Thoracic aorta (tissue), 2 donors: ENCODE measurements at places on chromosomes 6 and 20. TPM values are rescaled to one million over a fixed set of nuclear protein-coding genes. Genes with fewer than 3 reads are reported as not detected.
A peak's percentile ranks its signal among the peaks of the same experiment; 100 is the strongest.

HCRTR2 gene
- total RNA-seq: not detected

UNC93A gene
- total RNA-seq: not detected

PRKN gene
- 10.4 TPM for total RNA-seq

GATA5 gene
- total RNA-seq: 0.27 TPM

BMP5 gene
- total RNA-seq: not detected

RNF182 gene
- total RNA-seq: not detected

OR2H2 gene
- total RNA-seq: not detected

TUBB2B gene
- total RNA-seq: 1.8 TPM

ZNF341 gene
- 2.3 TPM for total RNA-seq

WFDC5 gene
- not detected for total RNA-seq

ANGPT4 gene
- 1.6 TPM for total RNA-seq

RRAGD gene
- total RNA-seq: 25.8 TPM

C20orf141 gene
- not detected for total RNA-seq

DNA sequence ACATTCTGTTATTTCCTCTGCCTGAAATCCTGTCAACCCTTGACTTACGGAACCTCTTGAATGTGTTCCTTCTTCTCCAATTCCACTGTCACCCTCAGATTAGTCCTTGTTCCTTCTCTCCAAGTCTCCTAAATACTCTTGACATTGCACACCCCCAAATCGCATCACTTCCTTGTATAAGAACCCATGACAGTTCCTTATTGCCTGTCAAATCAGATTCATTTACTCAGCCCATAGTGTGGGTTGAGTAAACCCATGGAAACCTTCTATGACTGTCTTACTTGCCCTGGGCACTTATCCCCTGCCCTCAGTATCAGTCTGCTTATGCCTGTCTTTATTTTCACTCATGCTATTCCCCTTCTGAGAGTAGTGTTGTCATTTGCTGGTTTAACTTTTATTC, 40.5 kb downstream of the ARMC2 start:
- no peaks in the 10 kb centered on the region for H3K27me3 ChIP-seq
- H3K36me3 ChIP-seq: no peaks in the 10 kb centered on the region
- H3K4me3 ChIP-seq: no peak overlapping the region
- H3K4me1 ChIP-seq: no peaks in the 10 kb centered on the region
- H3K27ac ChIP-seq: no peak overlapping the region

DNA sequence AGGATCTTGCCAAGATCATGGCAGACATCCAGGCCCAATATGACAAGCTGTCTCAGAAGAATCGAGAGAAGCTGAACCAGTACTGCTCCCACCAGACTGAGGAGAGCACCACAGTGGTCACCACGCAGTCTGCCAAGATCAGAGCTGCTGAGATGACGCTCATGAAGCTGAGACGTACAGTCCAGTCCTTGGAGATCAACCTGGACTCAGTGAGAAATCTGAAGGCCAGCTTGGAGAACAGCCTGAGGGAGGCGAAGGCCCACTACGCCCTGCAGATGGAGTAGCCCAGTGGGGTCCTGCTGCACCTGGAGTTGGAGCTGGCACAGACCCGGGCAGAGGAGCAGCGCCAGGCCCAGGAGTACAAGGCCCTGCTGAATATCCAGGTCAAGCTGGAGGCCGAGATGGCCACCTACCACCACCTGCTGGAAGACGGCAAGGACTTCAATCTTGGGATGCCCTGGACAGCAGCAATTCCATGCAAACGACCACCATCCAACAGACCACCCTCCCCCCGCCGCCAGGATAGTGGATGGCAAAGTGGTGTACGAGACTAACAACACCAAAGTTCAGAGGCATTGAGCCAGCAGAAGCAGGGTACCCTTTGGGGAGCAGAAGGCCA, 44.7 kb upstream of the GRM4 start:
- H3K36me3 ChIP-seq: no peaks in the 10 kb centered on the region
- no peak overlapping the region for H3K27ac ChIP-seq
- H3K27me3 ChIP-seq: no peaks in the 10 kb centered on the region

- no peaks in the 10 kb centered on the region for H3K36me3 ChIP-seq
- H3K27me3 ChIP-seq: no peaks in the 10 kb centered on the region
- no peak overlapping the region for H3K4me3 ChIP-seq
- H3K27ac ChIP-seq: no peak overlapping the region
- no peaks in the 10 kb centered on the region for H3K4me1 ChIP-seq
Observed at GRCh38 chr6:119727504-119728219, 378.1 kb upstream of the MAN1A1 start.

DNA sequence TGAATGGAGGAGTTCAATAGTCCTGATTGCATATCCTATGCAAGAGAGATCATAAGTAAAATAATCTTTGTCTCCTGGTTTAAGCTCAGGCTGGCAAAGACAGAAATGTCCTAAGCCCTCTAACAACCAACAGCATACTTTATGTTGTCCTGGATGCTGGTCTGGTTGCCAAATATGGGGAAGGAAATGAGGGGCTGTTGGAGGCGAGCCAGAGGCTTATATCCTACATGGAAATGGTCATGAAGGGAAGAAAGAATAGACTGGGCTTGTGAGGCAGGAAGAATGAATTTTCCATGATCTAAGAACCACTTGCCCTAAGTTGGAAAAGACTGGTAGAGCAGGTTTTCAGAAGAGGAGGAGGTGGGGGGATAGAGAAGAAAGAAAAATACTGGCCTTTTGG, 237.1 kb downstream of the SMOC2 start:
- H3K27ac ChIP-seq: no peak overlapping the region
- H3K36me3 ChIP-seq: no peaks in the 10 kb centered on the region
- H3K4me1 ChIP-seq: no peaks in the 10 kb centered on the region
- no peak overlapping the region for H3K4me3 ChIP-seq
- DNase-seq: no peak

DNA sequence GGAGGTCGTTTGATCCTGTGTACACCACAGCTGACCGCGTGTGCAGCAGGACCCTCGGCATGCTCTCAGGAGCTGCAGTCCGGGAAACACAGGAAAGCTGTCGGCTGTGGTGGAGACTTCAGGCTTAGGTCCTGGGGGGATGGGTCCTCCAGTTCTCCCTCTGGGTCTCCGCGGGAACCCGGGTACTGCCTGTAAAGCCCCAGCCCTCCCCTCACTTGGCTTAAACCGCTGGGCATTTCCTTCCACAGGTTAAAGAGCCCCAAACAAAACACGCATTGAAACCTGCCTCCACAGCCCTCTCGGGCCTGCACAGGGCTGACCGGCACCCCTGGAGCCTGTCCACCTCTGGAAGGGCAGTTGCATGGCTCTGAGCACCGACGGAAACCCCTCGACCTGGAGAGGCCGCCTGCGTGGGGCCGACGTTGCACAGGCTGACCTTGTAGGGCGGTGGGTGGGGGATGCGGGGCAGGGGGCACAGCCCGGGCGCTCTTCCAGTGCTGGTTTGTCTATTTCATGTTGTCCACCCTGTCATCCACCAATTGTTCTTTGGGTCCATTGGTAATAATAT, 59.1 kb downstream of the DACT2 start:
- H3K4me3 ChIP-seq: no peak overlapping the region
- DNase-seq: no peak
- H3K27ac ChIP-seq: no peak overlapping the region
- H3K4me1 ChIP-seq: no peaks in the 10 kb centered on the region

GRCh38 chr6:19322691-19323485, 514.3 kb upstream of the ID4 start:
- no peak for DNase-seq
- H3K27ac ChIP-seq: no peak overlapping the region

GRCh38 chr20:53595018-53595378, 1.4 kb upstream of the ZNF217 start:
- no peaks in the 10 kb centered on the region for H3K27me3 ChIP-seq
- no peak for DNase-seq
- H3K4me3 ChIP-seq: peak overlapping the region; percentile 99

- no peak for DNase-seq
- no peaks in the 10 kb centered on the region for H3K27me3 ChIP-seq
- H3K4me1 ChIP-seq: peaks cover 23% of the 10 kb centered on the region
- H3K36me3 ChIP-seq: no peaks in the 10 kb centered on the region
- no peak overlapping the region for H3K4me3 ChIP-seq
Observed at GRCh38 chr6:139764498-139764986, 390.1 kb upstream of the CITED2 start.

GRCh38 chr6:31498748-31499147, 803 bp downstream of the MICB start:
- H3K4me1 ChIP-seq: peaks cover 24% of the 10 kb centered on the region
- H3K4me3 ChIP-seq: peak overlapping the region; percentile 81
- H3K27ac ChIP-seq: no peak overlapping the region

DNA sequence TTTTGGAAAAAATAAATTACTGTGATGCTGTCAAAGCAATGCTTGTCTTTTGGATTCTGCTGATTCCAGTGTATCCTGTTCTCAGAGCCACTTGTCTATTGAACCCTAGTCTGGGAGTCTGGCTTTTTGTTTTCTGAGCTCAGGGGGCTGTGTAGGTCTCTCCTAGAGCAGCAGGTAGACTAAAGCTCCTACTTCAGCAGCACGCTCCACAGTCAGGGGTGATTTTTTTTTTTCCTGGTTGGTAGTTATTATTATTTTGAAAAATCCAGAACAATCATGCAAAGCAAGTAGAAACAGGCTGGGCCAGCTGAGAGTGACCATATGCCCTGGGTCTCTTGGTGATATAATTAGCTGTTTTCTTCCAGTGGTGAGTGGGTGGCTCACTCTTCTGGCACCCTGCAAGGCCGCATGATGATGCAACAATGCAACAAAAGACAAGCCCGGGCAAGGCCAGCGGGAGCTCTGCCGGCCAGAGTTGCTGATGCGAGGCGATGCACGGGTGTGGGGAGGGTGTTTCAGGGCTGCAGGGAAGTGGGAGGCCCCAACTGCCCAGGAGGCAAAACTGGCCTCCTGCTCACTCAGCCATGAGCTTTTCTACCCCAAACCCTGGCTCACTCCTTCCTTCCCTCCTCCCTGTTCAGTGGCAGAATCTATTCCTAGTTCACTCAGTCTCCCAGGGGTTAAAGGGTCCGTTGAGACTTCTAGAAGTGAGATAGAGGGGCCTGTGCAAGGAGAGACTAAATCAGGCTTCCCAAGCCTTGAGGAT, 11.5 kb upstream of the CDKN1A start:
- peak overlapping the region; percentile 68 for H3K27ac ChIP-seq
- peaks cover 15% of the 10 kb centered on the region for H3K4me1 ChIP-seq
- peak overlapping the region; percentile 14 for H3K4me3 ChIP-seq
- no peaks in the 10 kb centered on the region for H3K27me3 ChIP-seq

DNA sequence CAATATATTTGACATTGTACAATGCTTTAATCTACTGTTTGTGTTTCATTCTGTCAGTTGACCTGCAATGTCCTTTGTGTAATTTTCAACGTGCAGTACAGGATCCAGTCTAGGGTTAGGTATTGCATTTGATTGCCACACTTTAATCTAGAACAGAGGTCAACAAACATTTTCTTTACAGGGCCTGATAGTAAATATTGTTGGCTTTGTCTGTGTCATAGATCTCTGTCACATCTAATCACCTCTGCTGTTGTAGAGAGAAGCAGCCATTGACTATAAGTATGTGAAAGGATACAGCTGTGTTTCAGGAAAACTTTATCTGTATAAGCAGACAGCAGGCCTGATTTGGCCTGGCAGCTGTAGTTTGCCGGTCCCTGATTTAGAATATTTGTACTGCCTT, 39.3 kb downstream of the ATRN start:
- H3K27ac ChIP-seq: no peak overlapping the region
- H3K4me3 ChIP-seq: no peak overlapping the region
- no peaks in the 10 kb centered on the region for H3K4me1 ChIP-seq
- no peak for DNase-seq
- no peaks in the 10 kb centered on the region for H3K36me3 ChIP-seq
- H3K27me3 ChIP-seq: no peaks in the 10 kb centered on the region

GRCh38 chr20:40991181-40991889, 37.3 kb upstream of the TOP1 start:
- H3K4me1 ChIP-seq: no peaks in the 10 kb centered on the region
- H3K36me3 ChIP-seq: no peaks in the 10 kb centered on the region
- H3K27me3 ChIP-seq: no peaks in the 10 kb centered on the region
- no peak for DNase-seq

- no peak overlapping the region for H3K27ac ChIP-seq
- H3K36me3 ChIP-seq: peaks cover 6% of the 10 kb centered on the region
- no peaks in the 10 kb centered on the region for H3K27me3 ChIP-seq
- no peak overlapping the region for H3K4me3 ChIP-seq
Observed at GRCh38 chr20:37774156-37774555, 80.3 kb downstream of the CTNNBL1 start.

DNA sequence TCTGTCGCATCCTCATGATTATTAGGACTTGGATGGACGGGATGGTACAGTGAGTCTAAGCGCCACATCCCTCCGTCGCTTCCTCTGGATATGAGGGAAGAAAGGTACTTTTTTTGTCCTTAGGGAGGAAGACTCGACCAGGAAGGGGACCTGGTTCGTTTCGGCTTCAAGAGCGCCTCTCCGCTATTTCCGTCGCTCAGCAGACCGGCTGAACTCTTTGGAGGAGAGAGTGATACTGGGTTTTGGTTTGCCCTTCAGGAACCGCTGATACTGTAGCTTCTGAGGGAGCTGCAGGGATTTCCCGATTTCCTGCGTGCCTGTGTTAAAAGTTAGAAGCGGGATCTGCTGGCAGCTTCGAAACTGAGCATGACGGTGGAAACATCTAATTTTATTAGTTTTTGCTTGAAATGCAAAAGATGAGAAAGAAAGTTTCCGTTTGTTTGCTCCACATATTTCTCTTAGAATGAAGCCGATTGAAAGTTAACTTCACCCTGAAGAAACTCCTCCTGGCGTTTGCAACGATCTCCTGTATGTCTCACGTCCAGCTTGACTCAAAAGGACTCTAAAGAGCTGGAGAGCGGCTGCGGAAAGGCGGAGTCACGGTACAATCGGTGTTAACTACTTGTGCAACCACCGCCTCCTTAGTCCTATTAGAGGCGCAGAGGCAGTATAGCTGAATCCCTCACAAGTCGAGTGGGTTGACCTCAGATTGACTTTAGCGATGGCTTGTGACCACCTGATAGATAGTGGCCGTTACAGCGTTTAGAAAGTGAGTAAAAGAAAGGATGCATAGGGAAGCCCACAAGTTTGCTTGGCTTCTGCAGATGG, 129.4 kb downstream of the TRIM27 start:
- DNase-seq: no peak
- H3K4me3 ChIP-seq: no peak overlapping the region
- H3K4me1 ChIP-seq: no peaks in the 10 kb centered on the region
- H3K27me3 ChIP-seq: no peaks in the 10 kb centered on the region
